ENCODE measurements at places on chromosomes 16 and 17.

GRCh38 chr17:34207572-34207971 is 47.5 kb upstream of the CCL2 start:
- DNase-seq = no peak

GRCh38 chr17:18014006-18014405 is 25.0 kb downstream of the ATPAF2 start:
- DNase-seq = no peak

DNA sequence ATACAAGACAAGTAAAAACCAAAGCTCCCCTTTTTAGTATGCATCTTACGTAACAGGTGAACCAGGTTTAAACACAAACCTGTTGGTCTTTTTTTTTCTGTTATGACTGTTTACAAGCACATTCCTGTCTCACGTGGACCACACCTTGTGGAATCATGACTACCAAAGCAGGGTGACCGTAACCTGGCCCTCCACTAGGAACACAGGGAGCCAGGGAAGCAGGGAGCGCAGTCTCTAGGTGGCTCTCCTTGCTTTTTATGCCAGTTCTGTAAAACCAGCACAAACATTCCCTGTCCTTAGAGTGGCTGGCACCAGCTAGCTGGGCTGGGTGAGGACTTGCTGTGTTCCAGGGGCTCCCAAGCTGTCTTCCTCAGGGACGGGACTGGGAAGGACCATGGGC is 44.1 kb downstream of the DDX19A start:
- DNase-seq = no peak

GRCh38 chr17:8892338-8892690 is 24.8 kb upstream of the PIK3R6 start:
- DNase-seq = peak; percentile 29

GRCh38 chr16:2592786-2593185 is 55.0 kb downstream of the PDPK1 start:
- no peak for DNase-seq

GRCh38 chr17:78257810-78258322 is 26.4 kb downstream of the TMEM235 start:
- DNase-seq = peak; percentile 64

DNA sequence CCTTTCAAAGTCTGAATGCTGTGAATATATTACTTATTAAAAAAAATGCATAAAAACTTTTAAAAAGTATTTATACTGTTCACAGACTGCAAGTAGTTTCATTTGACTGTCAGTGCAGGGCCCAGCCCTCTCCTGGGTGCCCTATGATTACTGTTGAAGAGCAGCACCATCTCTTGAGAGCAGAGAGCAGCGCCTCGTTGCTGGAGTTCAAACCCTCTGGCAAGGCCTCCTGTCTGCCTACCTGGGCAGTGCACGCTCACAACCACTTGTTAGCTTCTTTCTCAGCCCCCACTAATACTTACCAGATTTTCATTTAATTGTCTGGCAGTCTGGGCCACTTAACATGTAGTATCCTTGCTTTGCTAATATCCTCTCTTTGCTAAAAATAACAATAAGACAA is 233.4 kb downstream of the PHKB start:
- no peak for DNase-seq

- DNase-seq = no peak
Measured at GRCh38 chr16:17827313-17827712, 356.6 kb upstream of the XYLT1 start.

- DNase-seq = peak; percentile 15
Measured at GRCh38 chr17:3959295-3959899, 4.8 kb downstream of the ATP2A3 start.

DNA sequence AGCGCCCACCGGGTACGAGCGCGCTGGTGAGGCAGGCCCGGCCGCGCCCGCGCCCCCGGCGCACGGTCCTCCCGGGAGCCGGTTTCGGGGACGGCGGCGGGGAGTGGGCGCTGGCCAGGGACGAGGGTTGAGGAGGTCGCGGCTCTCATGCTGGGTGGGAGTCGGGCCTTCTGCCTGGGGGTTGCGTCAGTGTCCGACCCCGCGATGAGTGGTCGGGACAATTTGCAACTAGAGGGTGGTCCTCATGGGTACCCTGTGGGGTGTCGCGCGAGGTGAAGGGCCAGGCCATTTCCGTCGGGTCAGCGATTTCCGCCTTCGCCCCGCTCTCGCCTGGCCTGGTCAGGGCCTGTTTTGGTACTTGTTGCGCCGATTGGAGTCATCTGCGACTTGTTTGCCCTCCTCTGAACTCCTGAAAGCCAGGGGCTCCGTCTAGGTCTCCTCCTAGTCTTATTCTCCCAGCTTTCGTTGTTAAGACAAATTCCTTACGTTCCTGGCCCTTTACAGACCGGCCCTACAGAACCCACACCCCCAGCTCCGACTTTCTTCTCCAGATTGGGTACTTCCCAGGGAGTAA is 14.9 kb downstream of the NAA60 start:
- peak; percentile 18 for DNase-seq

DNA sequence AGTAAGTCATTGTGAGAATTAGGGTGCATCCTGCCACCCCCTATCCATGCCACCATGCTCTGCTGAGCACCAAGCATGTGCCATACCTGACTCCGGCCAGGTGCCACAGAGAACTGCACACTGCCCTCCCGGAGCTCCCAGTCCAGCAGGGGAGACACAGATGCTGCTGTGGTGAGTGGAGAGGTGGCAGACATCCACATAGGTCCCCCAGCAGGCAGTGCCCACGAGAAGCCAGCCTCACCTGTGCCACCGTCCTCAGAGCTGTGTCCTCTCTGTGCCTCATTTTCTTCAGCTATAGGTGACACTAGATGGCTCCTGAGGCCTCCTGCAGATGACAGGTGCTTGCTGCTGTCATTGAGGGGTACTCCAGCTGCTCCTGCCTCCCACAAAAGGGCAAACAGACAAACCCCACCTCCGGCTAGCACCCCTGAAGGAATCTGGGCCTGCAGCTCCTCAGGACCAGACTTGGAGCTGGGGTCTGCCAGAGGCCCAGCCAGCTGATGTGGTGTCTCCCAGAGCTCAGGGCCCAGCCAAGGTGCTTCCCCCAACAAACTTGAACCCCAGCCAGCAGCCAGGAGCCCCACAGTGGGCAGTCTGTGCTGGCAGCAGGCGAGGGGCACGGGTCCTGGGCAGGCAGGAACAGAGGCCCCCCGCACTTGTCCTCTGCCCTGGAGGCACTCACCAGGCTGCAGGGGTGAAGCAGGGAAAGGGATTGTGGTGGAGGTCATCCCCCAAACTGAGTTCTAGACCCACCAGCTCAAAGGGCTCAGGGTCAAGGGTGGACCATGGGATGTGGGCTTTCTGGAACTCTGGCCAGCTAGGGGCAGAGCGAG is 17.1 kb downstream of the FOXJ1 start:
- DNase-seq = no peak

DNA sequence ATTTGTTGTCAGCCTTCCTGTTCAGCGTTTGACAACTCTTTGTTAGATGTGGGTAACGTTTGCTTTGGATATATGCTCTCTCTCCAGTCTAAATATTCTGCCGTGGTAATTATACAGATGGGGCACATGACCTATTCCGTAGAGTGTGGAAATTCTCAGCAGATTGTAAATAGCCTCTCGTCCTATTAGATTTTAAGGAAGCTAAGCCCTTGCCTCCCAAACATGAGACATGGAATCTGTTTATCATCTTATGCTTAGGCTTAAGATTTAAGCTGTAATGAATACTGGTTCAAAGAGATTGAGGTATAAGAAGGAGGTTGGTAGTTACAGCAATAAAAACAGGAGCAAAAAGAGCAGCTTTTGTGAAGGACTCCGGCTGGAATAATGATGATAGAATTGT is 87.4 kb downstream of the RBFOX1 start:
- DNase-seq = no peak

DNA sequence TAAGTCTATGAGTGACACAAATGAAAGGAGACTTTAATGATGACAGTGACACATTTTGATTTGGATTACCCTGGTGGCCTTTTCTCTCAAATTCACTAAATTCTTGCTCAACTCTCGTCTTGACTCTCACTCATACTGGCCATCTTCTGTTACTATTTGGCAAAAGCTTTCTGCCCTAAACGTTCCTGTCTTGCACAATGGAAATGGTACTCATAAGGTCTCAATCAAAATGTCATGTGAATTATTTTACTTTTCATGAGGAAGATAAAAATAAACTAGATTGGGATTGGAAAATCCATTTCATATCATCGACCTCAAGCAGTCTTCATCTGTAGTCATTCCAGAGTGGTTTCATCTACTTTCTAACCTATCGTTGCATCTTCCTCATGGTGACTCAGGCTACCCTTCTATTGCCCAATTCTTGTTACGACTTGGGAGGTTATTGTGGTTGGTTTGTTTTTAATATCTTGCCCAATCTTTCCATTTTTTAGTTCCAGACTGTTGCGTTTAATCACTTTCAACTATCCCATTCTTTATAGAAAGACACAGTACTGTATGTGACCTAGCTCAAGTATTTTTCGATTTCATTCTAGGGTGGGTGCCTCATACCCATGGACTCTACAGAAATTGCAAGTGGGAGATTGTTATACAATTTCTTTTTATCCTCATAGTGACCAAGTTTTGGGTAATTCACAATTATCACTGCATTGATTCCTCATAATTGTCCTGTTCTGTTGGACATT is 317.2 kb upstream of the KCNJ16 start:
- no peak for DNase-seq

DNA sequence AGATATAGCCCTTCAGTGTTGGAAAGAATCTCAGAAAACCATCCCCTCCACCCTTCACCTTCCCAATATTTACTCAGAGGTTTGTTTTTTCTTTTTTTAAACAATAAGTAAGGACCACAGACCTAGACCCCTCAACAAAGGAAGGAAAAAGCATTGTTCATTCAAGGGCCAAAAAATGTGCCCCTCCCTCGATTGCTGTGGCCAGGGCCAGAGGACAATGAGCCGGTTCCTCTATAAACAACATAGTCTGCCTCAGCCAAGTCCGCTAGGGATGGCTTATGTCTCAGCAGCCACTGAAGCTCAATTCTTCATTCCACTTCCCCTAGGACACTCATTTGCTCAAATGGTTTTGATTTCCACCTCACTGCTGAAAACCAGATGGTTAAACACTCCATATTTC is 24.0 kb downstream of the TRIM16 start:
- no peak for DNase-seq

DNA sequence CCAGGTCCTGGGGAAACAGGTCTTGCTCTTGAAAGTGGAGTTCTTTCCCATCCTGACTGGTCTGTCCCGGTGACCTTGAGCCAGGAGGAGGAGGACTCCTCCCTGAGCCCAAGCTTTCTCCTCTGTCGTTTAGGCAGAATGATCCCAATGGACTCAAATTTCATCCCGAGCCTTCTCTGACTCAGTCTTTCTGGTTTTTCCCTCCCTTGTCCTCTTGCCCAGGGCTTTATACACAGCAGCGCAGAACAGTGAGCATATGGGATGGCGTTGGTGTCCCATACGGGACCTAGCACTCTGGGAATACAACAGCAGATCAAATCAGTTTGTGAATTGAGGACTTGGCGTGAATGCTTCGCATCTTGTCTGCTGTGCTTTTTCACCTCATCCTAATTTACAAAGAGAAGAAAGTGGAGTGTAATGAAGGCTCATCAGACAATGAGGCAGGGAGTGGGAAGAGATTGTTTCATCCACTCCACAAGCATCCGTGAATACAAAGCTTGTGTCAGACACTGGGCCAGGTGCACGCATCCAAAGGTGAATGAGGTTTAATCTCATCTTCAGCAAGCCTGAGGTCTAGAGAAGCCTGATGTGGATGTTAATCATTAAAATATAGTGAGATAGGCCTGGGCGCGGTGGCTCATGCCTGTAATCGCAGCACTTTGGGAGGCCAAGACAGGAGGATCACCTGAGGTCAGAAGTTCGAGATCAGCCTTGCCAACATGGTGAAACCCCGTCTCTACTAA is 1.1 kb upstream of the XYLT1 start:
- DNase-seq = no peak

GRCh38 chr17:21530841-21531240 is 154.7 kb downstream of the KCNJ12 start:
- DNase-seq = no peak

- no peak for DNase-seq
Measured at GRCh38 chr16:2734844-2735515, 15.0 kb upstream of the PRSS27 start.

DNA sequence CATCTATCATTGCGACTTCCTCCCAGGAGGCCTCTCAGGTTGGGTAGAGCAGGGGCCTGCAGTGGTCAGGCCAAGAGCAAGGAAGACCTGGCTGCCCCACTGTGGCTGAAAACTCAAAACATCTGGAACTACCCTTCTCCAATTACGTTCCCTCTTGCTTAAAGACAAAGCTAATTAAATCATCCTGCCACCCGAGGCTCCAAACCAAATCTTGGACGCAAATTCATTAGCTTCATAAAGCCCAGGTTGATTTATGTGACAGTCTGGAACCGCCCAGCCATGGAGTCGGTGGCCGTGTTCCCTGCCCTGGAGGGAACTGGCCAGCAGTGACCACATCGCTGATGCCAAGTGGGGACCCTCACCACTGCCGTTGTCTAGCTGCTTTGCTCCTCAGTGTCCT is 21.4 kb downstream of the GRIN2C start:
- no peak for DNase-seq

- DNase-seq = no peak
Measured at GRCh38 chr16:81671738-81672597, 107.1 kb upstream of the PLCG2 start.

DNA sequence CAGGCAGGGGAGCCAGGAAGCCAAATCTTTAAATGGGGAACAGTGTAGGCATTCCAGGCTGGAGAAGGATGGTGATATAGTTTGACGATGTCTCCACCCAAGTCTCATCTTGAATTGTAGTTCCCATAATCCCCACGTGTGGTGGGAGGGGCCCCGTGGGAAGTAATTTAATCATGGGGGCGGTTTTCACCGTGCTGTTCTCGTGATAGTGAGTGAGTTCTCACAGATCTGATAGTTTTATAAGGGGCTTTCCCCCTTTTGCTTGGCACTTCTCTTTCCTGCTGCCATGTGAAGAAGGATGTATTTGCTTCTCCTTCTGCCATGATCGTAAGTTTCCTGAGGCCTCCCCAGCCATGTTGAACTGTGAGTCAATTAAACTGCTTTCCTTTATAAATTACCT is 28.8 kb downstream of the GINS3 start:
- no peak for DNase-seq

DNA sequence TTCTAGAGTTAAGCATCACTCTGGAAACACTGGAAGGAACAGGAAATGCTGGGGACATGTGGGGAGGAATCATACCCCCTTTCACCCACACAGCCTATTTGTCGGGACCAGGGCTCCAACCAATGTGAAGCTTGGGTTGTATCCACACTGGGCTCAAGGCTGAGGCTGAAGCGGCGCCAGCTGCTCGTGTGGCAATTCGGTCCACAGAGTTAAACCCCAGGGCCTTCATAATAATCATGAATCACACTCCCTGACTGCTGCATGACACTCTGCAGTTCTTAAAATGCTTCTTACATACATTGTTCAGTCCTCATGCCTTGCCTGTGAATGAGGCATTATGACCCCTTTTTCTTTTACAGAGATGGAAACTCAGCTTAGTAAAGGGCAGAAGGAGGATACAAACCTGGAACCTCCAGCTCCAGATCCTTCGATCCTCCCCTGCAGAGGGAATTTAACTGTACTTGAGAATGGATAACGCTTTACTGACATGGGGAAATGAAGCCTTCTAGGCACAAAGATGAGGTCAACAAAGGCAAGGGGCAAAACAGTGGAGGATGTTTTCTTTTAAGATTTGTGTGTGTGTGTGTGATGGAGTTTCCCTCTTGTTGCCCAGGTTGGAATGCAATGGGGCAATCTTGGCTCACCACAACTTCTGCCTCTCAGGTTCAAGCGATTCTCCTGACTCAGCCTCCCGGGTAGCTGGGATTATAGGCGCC is 72.7 kb downstream of the SOX9 start:
- DNase-seq = no peak

GRCh38 chr16:24490866-24491265 is 48.5 kb upstream of the RBBP6 start:
- DNase-seq = no peak

- DNase-seq = peak; percentile 21
Measured at GRCh38 chr17:12256380-12256995, 235.8 kb downstream of the MAP2K4 start.

Data from activated CD4-positive, alpha-beta memory T cell treated with anti-CD3 and anti-CD28 coated beads for 36 hours (primary cell).